Fibroblast of skin of left quadriceps (primary cell): ENCODE measurements at places on chromosomes 2 and 18.

GRCh38 chr2:191109888-191110287 lies 40.9 kb downstream of the STAT4 start:
- no peak for DNase-seq

- no peak for DNase-seq
Observed at GRCh38 chr2:47313141-47313691, 89.7 kb upstream of the MSH2 start.

DNA sequence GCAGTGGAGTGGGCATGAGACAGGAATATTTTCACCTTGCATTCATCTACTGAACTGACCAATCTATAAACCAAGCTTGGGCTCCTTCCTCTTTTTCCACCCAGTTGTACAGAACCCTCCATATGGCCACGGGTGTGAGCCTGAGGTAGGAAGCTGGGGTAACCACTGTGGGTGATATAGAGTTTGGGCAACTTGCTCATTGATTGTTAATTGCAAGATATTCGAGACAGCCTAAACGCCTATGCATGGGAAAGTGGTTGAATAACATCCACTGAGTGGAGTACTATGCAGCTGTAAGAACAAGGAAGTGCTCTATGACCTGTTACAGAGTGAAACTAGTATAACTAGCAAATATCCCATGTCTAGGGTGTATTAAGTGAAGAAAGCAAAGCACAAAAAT lies 7.3 kb upstream of the VAPA start:
- no peak for DNase-seq

DNA sequence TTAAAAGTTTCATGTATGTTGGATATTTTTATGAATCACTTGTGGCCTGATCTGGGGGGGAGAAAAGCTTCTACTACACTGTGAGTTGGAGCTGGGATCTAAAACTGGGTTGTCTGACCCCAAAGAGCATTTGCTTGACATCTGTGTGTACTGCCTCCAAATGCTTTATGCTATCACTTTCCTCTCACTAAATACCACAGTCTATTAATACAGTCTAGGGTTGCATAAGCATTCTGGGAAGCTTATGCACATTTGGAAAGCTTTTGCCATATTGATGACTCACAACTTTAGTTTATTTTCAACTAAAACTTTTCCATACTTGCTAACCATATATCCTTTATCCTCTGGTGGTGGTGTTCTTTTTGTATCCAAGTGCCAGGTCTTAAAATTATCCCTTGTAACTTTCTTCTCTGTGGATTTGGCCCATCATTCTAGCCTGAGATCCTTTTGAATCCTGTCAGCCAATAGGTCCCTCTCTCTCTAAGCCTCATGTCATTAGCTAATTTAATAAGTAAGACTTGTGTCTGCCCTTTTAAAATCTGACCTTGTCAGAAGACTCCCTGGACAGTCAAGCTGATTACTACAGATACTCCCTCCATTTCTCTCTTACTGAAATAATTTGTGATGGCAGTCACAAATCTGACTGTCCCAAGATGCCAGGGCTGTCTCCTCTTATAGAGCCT lies 72.7 kb downstream of the NXPH2 start:
- peak; percentile 84 for DNase-seq

GRCh38 chr18:3710712-3711301 lies 260.8 kb downstream of the TGIF1 start:
- DNase-seq = no peak

GRCh38 chr2:27849558-27850205 lies 40.5 kb downstream of the RBKS start:
- DNase-seq = no peak

GRCh38 chr2:235697041-235697440 lies 203.2 kb downstream of the AGAP1 start:
- DNase-seq = no peak

- no peak for DNase-seq
Observed at GRCh38 chr2:84301717-84302116, 157.4 kb downstream of the SUCLG1 start.

DNA sequence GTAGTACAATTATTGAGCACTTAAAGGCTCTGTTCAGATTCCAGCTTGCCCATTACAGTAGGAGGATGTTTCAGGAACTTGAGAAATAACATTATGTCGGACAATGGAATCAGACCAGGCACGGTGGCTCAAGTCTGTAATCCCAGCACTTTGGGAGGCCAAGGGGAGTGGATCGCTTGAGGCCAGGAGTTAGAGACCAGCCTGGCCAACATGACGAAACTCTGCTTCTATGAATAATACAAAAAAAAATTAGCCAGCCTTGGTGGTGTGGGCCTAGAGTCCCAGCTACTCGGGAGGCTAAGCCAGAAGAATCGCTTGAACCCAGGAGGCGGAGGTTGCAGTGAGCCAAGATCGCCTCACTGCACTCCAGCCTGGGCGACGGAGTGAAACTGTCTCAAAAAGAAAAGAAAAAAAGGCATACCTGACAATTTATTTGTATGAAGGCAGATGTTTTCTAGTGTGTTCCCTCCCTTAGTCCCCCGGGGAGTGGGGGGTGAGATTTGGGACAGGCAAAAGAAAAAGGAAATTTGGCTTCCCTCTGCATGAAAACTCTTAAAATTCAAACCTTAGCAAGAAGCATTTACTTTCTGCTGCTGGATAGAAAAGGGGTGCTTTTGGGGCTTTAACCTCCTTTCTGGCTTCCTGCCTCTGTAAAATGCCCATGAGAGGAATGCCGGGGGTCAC lies 13.7 kb upstream of the ZNF532 start:
- DNase-seq = no peak

DNA sequence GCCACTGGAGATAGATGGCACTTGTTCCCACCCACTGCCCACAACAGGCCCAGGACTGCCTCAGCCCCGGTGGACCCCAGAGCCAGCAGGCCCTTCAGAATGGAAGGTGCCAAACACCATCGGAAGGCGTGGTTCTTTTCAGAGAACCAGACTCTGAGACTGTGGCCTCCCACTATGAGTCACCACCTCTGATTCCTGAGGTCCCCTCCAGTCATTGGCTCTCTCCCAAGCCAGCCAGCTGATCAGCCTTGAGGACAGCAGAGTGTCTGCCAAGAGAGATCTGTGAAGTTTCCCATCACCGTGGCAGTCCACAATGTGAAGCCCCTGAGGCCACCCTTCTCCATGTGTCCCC lies 10.4 kb upstream of the MAP3K2 start:
- peak; percentile 78 for DNase-seq

DNA sequence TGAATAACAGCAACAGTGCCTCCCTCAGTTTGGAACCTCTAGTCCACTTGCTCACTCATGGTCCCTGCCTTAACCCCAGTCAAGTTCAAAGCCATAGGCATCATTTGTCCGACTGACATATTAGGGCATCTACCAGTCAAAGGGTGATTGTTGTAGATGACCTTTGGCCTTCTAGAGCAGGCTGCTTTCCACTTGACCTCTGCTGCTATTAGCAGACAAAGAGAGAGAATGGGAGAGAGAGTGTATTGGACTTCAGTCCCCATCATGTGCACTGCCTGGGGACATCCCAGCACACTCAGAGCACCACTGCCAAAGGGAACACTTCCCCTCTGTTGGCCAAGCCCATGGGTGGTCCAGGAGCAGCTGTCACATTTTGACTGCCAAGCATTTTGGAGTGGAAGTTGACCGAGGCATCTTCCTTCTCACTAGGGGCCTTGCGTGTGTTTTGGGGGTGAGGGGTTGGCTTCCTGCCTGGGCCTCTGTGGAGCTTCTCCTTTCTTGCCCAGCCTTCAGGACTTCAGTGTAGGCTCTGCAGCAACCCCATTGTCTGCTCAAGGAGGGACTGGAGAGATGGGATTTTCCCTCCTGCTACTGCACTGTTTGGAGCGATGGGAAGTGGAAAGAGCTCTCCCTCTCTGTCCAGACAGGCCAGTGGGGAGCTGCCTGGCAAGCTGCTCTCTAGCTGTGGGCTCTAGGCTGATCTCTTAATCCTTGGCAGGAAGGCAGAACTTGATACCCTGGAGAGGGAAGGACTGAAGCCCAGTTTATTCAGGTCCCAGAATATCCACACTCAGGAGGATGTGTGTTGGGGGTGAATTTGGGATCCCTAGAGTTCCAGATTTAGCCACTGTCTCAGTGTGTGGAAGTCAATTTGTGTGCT lies 68.1 kb downstream of the TMEM247 start:
- DNase-seq = no peak

DNA sequence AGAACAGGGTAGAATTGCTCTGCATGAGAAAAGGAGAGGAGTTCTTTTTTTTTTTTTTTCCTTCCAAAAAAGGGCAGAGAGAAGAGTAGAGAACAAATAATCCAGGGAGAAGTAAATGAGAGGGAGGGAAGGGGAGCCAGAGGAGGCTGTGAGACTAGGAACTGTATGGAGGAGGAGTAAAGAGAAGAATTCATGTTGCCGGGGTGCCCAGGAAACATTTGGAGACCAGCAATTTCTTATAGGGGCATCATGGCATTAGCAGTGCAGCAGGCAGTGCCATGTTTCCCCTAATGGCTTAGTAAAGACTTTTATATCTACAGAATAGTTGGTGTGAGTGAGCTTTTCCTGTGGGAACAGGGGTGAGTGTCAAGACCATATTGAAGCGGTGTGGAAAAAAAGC lies 86.4 kb upstream of the SESTD1 start:
- DNase-seq = no peak

- no peak for DNase-seq
Observed at GRCh38 chr18:26971409-26971808, 105.9 kb upstream of the AQP4 start.

GRCh38 chr2:202941771-202942170 lies 29.7 kb downstream of the CARF start:
- DNase-seq = no peak

- no peak for DNase-seq
Observed at GRCh38 chr2:121088251-121089165, 196.5 kb downstream of the TFCP2L1 start.

DNA sequence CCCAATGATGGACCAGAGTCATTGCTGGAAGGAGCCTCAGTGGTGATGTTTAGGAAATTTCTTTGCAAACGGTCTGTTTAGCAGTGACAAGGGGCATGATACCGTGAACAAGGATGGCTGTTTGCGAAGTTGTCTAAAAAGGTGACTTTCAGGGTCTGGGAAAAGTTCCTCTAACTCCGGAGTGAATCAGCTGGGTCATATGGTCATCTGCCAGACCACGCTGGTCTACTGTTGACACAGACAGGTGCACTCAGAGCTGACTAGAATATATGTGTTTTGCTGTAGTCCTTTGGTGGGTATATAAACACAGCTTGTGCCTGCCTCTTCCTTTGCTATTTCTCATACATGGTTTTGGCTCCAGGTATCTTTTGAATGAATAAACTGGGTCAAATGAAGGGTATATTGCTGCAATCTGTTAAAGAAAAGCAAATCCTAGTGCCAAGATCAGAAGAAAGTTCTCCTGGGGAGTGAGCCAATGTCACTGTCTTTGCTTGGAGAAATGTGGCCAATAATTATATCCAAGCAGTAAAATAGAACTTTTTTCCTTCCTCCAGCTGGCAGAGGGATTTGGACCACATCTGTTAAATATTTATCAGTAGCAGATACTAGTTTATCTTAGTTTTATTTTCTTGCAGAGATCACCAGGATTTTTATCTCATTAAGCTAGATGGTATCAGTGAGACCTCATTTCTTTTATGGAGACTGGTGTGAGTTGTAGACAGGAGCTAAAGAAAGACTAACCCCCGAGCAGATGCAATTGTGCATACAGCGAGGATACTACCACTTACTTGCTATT lies 286.0 kb downstream of the TRIB2 start:
- no peak for DNase-seq

DNA sequence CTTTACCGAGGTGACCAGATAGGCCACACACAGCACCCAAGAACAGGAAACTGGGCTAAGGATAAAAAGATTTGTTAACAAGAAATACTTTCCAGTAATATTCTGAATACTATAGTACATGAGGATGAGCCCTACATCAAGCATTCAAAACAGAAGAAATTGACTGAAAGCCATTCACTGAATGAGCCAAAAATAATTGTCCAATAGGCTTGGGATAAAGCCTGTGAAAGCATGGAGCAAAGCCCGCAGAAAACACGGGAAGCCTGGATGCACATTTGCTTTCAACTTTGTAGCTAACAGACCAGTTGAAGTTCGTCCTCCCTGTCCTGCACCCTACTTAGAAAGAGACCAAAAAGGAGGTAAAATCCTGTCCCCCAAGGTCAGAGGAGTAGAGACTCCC lies 56.3 kb downstream of the DIPK1C start:
- no peak for DNase-seq

GRCh38 chr18:79950515-79951341 lies 725 bp downstream of the SLC66A2 start:
- DNase-seq = no peak

GRCh38 chr2:120566331-120567035 lies 169.2 kb upstream of the GLI2 start:
- no peak for DNase-seq

- no peak for DNase-seq
Observed at GRCh38 chr2:218896501-218897393, 16.1 kb downstream of the WNT10A start.

DNA sequence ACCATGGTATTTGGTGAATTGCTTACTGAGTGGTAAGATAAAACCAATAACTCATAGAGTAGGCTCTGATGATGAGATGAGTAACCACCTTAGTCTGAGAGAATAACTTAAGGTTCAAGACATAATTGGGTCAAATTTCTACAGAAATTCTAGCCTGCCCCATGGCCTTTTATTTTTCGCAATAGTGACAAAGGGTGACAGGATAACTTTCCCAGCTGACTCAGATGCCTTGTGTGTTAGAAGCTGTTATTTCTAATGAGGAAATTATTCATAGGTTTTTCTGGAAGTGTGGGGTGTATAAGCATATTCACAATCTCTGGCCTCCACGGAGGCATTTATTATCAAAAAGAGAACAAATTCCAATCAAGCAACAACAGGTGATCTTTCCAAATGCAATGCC lies 159.0 kb downstream of the NUP35 start:
- DNase-seq = no peak

- no peak for DNase-seq
Observed at GRCh38 chr2:224333726-224334482, 68.0 kb downstream of the FAM124B start.

GRCh38 chr18:11721720-11722119 lies 32.7 kb downstream of the GNAL start:
- DNase-seq = no peak

GRCh38 chr2:112520234-112520783 lies 22.0 kb upstream of the POLR1B start:
- DNase-seq = no peak

DNA sequence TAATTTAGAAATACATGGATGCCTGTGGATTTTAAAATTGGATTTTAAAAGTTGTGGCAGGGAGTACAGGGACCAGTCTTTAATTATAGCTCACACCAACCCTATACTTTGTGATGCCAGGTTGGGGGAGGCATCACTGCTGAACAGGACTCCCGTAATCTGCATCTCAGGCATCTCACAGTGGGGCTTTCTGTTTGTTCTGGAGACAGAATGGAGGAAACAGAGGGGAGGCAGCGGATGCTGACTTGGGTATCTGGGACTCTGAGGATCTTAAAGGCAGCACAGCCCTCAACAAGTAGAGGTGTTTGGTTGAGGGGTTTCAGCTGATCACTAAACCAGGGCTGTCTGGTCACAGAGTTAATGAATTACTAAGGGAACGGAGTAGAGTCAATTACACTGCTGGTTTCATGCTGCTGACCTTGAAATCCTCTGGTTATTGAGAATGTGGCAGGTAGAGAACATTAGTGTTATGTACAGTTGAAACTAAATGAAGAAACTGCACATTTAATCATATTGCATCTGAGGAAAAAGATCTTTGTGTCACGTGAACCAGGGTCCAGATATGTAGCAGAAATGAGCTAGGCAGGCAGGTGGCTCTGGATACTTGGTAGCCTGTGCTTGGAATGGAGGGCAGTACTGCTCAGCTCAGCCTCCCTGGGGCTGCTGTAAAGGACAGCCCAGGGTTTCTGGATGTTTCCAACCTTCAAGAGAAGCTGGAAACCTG lies 40.3 kb downstream of the FHOD3 start:
- no peak for DNase-seq
